H7 (cell line): ENCODE measurements at places on chromosomes 2 and 18. TPM values are rescaled to one million over a fixed set of nuclear protein-coding genes. Genes with fewer than 3 reads are reported as not detected.

- no peak for DNase-seq
Observed at GRCh38 chr2:73944714-73945113, 18.0 kb downstream of the DGUOK start.

GRCh38 chr2:238427435-238428162 lies 872 bp downstream of the ASB1 start:
- DNase-seq: peak; percentile 56

Gene MAP4K4
- total RNA-seq: 45.6 and 58.7 TPM in 2 replicates

DNA sequence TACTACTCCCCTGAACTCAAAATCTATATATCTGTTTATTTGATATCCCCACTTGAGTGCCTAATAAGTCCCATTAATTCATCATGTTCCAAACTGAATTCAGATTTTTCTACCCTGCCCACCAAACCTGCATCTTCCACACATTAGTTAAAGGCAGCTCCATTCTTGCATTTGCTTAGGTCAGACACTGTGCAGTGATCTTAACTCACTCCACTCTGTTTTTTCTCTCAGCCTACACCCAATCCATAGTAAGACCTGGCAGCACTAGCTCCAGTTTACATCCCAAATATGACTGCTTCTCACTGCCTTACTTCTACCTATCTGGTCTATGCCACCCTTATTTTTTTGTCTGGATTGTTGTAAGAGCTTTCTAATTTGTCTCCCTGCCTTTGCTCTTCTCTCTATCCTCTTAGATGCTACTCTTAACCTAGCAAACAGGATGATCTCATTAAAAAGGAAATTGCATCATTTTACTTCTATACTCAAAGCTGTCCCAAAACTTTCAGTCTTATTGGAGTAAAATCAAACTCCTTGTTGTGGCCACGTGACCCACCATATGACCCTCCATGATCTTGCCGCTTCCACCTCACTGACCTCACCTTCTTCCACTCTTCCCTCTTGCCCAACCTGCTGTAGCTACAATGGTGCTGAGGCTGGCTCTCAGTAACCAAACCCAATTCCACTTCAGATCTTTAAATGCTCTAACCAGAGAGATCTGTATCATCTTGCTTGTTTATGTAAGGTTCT lies 274.9 kb upstream of the FANCL start:
- DNase-seq: no peak

DNA sequence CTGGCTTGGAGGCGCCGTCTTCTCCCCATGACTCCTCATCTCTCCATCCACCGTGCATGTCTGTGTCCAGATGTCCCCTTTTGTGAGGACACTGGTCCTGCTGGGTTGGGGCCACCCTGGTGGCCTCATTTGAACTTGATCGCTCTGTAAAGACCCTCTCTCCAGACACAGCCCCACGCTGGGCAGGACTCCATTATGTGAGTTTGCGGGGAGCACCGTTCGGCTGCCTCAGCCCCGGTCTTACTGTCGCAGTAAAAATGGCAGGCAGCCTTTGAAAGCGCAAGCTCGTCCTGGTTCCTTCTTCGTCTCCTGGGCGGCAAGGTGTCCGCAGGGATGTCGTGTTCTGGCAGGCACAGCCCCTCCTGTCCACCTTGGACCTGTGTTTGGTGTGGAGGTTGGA lies 17.7 kb downstream of the NFATC1 start:
- no peak for DNase-seq

DNA sequence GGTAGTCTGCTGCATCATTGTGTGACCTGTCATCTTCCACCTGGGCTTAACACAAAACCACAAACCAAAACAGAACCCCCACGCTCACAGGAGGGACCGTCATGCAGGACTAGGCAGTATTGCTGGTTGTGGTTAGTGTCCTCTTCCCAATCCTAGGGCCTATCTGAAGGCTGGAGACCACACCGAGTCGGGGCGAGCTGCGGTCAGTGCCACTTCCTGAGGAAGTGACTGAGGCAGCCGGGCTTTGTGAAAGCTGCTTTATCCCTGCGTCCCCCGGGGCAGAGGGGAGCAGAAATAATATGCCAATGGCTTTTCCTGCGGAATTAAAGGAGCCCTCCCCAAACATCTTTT lies 22.9 kb downstream of the ZNF532 start:
- DNase-seq: no peak

- no peak for DNase-seq
Observed at GRCh38 chr2:68500649-68501048, 33.3 kb downstream of the APLF start.

- DNase-seq: no peak
Observed at GRCh38 chr2:70123829-70124116, 36.5 kb downstream of the PCBP1 start.

DNA sequence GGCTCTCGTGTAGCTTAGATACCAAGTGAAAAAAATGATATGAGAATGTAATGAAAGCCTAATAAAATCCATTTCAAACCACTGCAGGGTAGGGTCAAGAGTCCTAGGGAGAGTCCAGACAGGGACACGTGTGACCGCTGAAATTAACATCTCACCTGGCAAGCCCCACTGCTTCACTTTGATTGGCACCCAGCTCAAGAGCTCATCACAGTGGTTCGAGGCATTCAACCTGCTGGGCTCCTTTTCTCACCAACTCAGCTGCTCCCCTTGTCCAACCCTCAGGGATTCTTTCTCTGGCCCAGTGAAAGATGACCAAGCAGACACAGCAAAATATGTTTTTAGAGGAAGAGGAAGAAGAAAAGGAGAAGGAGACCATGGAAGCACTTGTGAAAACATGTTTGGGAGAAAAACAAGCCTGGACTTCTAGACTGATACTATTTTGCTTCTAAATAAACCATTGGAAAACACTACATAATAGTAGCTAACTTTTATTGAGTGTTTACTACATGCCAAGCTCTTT lies 49.2 kb upstream of the CREB1 start:
- DNase-seq: no peak

GRCh38 chr2:9002637-9003365 lies 683 bp downstream of the MBOAT2 start:
- DNase-seq: peak; percentile 72

- DNase-seq: no peak
Observed at GRCh38 chr2:62216616-62217015, 20.7 kb downstream of the B3GNT2 start.

Gene SUCLG1
- 75.0 and 76.4 TPM in 2 replicates for total RNA-seq

Gene TSPYL6
- not detected in 2 replicates for total RNA-seq
